Pons (tissue), 1 donor: ENCODE measurements at places on chromosomes 12 and 14.

DNA sequence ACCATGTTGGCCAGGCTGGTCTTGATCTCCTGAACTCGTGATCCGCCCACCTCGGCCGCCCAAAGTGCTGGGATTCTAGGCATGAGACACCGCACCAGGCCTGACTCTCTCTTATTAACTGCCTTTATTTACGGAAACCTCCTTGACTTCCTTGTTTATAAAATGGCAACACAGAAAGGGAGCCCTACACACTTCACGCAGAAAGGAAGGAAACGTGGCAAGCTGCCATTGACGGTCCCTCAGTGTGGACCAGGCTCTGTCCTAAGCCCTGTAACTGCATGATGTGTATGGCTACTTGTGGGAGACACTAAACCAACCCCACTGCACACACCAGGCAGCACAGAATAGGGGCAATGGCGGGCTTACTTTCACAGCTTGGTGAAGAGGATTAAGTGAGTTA, 11.7 kb downstream of the CINP start:
- no peak for DNase-seq

DNA sequence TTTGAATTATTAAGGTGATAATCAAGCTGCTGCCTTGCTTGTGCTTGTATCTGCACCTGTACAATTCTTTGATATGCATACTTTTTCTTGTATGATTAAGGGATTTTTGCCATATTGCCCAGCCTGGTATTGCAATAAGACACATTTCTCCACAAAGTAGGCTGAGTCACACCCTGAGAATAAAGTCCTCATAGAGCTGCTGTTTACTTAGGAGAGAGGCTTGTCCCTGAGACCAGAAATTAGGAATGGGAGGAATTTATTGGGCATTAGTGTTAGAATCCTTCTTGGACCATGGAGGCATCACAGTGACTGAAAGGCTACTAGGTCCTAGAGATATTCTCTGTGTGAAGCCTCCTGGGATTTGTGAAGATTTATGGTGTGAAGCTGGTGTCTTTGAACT, 506.8 kb upstream of the FBXO33 start:
- DNase-seq = no peak

DNA sequence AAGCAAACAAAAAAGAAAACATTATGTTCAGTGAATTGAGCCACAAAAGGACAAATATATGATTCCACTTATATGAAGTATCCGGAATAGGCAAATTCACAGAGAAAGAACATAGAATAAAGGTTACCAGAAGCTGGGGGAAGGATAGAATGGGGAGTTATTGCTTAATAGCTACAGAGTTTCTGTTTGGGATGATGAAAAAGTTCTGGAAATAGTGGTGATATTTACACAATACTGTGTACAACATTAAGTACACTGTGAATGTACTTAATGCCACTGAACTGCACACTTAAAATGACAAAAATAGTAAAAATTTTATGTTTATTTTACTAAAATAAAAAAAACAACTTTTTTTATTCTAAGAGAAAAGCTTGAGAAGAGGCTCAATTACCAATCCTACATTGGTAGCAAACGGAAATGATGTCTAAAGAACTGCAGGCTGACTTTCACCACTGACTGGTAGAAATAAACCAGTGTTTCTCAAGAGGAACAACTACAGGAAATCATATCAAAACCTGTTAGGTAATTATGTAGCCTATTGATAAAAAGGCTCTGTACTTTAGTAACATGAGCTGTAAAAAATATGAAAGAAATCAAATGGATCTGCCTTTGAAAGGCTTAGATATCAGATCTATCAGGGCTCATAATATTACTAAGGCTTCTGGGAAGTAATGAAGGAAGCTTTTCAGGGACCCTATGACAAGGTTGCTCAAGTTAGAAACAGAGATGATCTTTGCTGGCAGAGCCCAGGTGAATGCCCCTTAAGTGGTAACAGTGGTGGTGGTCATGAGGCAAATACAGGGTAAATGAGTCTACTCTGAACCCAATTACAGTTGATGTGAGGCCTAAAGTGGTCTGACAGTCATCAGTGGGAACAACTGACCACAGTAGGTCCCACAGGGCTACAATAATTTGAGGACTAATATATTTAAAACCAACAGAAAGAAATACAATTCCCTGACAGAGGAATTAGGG, 41.3 kb downstream of the BAZ1A start:
- DNase-seq = no peak

DNA sequence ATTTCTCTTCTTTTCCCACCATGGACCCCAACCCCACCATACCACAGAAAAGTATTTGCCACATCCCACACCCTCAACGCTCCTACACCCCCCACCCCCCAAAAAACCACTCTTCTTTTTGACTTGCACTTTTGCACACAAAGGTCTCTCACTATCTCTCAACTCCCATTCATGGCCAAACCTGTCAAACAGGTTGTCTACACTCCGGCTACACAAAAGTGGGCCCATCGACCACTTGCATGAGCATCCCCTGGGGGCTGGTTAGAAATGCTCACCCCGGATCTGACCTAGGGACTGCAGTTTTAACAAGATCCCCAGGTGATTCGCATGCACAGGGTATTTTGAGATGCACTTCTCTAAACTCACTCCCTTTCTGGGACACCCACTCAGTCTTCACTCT, 248.2 kb downstream of the DPF3 start:
- no peak for DNase-seq

- no peak for DNase-seq
Observed at GRCh38 chr12:21509768-21510167, 8.2 kb downstream of the GOLT1B start.

GRCh38 chr12:45674181-45674977, 55.1 kb upstream of the ARID2 start:
- no peak for DNase-seq

GRCh38 chr14:28323366-28323765, 443.2 kb upstream of the FOXG1 start:
- no peak for DNase-seq

- DNase-seq = no peak
Observed at GRCh38 chr14:54535126-54535525, 25.4 kb downstream of the CGRRF1 start.

DNA sequence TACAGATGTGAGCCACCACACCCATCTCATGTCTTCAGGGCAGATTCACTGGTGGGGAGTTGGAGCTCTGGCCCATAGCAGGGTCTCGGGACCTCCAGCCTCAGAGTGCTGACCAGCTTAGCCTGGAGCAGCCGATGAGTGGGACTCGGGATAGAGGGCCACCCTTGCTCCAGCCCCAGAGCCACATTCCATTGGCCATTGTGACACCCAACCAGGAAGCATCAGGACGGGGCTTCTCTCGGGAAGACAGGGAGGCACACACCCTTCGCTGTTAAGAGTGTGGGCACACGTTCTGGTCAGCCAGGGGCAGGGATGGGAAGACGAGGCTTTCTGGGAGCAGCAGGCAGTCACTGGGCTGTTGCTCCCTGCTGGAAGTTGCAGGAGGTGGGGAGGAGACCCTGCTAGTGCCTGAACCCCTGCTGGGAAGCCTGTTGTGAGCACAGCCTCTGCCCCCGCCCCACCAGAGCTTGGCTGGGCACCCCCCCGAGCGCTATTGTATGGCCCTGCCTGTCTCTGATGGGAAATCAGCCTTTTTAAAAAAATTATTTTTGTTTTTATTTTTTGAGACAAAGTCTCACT, 1.6 kb downstream of the ADGRD1 start:
- no peak for DNase-seq

GRCh38 chr14:25041898-25042297, 8.0 kb downstream of the STXBP6 start:
- DNase-seq = no peak

DNA sequence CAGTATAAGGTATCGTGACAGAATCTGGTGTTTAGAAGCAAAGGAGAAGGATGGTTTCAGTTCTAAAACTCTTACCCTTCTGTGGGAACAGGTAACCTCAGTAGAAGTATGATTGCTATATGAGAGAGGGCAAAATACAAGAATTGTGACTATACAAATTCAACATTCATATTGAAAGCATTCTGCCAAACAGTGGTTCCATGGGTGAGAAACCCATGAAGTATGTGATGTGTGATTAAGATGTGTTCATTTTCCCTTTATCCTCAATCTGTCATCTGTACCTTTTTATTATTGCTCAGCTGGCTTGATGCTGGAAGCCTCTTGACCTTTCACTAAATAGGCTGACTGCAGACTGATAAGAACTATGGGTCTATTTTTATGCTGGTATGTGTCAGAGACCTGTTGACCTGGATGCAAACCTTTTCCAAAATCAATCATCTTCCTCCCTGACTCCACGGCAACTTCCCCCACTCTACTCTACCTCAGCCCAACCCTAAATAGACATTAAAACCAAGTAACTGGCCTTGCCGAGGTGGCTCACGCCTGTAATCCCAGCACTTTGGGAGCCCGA, 109.6 kb downstream of the STXBP6 start:
- DNase-seq = no peak

GRCh38 chr14:73393375-73393774, 65.0 kb downstream of the NUMB start:
- DNase-seq = no peak

GRCh38 chr12:49872781-49873181, 29.9 kb upstream of the BCDIN3D start:
- peak; percentile 73 for DNase-seq

DNA sequence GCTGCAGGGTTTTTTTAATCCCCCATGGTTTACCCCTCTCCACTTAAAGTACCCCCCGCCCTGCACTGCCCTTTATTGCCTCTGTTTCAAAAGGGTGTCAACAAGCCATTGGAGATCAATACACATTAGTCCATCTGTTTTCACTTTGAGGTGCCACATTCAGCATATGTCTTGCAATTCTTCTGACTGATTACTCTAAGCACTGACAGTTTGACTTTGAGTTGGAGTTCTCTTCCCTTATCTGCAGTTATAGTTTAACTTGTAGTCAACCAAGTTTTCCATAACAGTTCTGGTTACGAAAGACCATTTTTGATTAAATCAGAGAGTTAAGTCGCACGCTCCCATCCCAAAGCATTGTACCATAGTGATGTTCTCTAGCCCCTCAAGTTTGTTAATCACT, 260.8 kb upstream of the TBX3 start:
- no peak for DNase-seq

DNA sequence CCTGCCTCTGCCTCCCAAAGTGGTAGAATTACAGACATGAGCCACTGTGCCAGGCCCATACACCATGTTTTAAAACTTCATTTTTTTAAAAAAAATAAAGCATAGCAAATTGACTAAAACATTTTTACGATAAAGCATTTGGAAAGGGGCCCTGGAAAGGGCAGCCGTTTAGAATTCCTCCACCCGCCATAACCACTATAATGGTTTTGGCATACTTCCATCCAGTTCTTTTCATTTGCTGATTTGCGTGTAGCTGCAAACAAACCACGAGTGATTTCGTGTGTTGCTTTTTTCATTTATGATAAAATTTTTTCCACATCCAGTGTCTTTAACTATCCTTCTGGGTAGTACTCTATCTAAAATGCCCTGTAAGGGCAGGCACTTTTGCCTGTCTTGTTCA, 91.8 kb upstream of the RIN3 start:
- DNase-seq = no peak

- DNase-seq = no peak
Observed at GRCh38 chr12:2551412-2551900, 243.3 kb upstream of the FKBP4 start.

GRCh38 chr14:24159777-24160498, 1.1 kb upstream of the IRF9 start:
- DNase-seq = no peak

DNA sequence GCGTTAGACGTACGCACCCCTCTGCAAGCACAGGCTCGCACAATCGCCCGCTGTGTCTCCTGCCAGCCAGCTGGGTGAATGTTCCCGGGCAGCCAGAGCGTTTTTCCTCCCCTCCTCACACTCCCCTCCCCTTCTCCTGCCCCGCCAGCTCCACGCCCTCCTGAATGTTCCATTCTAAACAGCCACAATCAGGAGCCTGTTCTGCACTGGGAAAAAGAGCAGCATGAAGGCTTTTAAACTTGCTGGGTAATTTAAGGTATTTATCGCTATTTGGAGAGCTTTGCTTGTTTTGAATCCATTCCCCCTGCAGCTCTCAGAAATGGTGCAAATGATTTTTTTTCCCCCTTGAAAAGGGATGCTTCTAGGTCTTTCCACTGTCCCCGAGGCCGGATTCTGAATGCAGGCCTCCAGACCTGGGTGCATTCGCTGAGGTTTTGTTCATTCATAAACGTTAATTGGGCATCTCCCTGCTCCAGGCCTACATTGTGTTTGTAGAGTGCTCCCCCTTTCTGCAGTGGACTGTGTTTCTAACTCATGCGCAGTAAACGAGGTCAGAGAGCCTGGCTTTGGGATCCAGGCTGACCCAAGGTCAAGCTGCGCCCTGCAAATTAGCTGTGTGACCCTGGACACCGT, 212.5 kb downstream of the CHST11 start:
- peak; percentile 92 for DNase-seq

GRCh38 chr12:15227004-15227679, 5.9 kb upstream of the RERG start:
- peak; percentile 41 for DNase-seq

- no peak for DNase-seq
Observed at GRCh38 chr12:132396657-132397056, 67.3 kb upstream of the GALNT9 start.

DNA sequence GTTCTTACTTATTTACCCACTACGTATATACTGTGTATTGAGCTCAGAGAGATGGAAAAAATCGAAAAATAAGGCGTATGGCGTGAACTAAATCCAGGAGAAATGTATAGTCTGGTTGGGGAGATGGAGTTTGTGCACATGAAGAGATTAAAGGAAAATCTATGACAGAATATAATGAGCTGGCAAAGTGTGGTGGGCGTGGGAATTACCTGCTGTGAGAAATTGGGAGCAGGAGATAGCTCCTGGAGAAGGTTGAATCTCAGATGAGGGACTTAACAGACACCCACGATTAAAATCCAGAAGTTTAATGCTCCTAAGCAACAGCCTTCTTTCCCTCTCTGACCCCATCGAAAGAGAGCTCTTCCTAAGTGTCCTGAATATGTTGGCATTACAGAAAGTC, 224.2 kb upstream of the FKBP4 start:
- DNase-seq = no peak

DNA sequence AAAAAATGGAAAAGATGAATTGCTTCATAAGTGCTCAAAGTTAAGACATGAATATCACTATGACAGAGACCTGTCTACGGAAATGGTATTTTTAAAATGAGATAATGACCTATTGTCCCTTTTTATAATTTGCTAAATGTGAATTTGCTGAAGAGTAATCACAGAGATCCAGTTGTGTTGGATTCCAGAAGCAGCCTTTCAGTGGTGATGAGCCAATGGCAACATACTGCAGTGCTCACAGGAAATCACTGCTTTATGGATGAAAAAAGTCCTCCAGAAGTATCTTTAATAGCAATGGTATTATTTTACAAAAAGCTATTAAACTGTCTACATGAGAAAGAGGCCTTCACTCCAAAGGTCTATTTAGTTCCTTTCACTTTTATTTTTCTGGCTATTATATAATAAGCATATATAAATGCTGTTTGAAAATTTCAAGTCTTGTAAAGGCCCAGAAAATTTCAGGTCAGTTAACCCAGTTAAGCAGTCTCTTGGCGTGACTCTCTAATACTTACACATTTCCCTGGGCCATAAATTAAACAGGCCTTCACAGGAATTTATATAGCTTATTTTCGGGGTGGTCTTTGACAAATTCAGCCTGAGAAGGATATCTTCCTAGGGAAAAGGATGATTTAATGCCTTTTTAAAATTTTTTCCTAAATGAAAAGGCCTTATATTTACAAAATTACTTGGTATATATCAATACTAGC, 55.4 kb downstream of the KCNJ8 start:
- no peak for DNase-seq
